ENCODE measurements at places on chromosomes 4 and X.
A peak's percentile ranks its signal among the peaks of the same experiment; 100 is the strongest.

GRCh38 chrX:138917781-138918180 is 206.3 kb upstream of the FGF13 start:
- DNase-seq: no peak

- peak; percentile 65 for DNase-seq
Observed at GRCh38 chr4:44629280-44629866, 22.1 kb downstream of the YIPF7 start.

GRCh38 chrX:45322382-45322781 is 121.7 kb upstream of the DIPK2B start:
- peak; percentile 70 for DNase-seq

DNA sequence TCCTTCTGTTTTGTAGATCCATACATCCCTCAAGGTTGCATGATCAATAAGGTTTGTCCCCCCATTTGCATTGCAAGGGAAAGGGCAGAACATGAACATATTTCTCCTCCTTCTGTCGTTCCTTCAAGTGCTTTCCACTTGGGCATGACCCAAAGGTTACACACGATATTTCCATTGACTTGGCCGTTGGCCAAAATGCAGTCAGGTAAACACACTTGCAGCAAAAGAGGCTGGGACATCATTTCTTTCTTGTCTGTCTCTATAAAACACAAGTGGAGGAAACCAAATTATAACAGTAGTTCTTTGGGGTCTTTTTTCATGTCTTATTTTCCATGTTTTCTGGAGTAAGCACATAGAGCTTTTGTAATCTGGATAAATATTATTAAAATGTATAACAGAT is 156.1 kb downstream of the FRAS1 start:
- DNase-seq: no peak

- DNase-seq: no peak
Observed at GRCh38 chrX:11499076-11500044, 166.4 kb downstream of the ARHGAP6 start.

DNA sequence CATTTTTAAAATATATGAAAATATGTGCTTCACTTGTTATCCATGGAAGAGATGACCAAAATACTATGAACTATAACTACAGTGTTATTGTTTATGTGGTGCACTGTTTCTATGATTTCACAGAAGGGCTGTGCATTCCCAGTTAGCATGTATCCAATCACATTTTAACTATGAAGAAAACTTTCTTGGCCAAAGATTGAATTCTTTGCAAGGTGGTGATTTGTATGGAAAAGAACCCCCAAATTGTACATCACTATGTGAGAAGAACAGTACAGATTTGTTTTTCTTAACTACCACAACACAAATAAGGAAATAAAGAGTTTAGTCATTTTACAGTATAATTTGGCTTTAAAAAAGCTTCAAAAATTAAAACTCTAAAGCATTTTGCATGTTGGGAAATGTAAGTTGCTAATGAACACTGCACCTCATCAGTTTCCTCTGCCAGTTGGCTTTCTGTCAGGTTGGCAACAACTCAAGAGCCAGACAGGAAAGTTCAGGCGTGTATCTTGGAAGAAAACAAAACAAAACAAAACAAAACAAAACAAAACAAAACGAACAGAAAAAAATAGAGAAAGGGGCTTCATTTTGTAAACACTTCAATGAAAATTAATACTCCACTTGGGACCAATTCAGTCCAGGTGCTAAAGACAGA is 237.0 kb downstream of the SCFD2 start:
- DNase-seq: no peak

DNA sequence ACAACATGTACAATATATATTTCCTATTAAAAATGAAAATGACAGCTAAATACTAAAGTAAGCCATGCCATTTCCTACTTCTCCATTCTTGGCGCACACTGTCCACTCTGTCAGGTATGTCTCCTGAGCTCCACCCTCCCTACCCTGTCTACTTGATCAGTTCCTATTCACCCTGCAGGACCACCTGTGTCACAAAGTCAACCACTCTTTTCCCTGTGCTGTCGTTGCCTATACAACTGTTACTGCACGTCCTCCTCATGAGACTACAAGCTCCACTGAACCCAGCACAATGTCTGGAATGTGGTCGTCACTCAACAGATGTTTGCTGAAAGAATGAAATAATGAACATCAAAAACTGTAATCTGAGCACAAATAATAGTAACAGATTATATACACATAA is 54.9 kb downstream of the SLC9A7 start:
- no peak for DNase-seq

- DNase-seq: no peak
Observed at GRCh38 chr4:57374866-57375595, 264.8 kb upstream of the IGFBP7 start.

DNA sequence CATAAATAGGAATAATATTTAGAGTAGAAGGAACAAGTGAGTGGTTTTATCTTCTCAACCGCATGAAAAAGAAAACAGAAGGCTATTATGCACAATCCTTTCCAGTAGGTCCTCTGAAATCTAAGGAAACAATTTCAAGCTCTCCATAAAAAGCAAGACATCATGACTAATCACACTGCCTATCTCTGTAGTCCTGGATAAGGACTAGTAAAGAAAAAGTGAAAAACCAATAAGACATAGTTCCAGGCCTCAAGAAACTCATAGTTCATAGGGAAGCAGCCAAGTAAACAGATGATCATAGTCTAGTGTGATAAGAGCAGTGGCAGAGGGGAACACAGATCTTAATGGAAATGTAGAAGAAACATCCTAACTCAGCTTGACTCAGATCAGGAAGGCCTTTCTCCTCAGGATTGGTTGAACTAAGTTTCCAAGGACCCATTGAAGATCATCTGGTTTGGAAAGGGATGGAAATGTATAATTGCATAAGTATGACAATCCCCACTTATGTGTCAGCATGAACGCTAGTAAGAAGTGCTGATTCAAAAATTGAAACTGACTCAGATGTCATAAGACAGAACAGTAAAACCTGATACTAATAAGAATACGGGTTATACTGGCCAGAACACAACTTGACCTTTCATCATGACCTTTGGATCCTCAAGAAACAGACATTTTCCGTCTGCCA is 155.3 kb downstream of the GRIA3 start:
- no peak for DNase-seq

DNA sequence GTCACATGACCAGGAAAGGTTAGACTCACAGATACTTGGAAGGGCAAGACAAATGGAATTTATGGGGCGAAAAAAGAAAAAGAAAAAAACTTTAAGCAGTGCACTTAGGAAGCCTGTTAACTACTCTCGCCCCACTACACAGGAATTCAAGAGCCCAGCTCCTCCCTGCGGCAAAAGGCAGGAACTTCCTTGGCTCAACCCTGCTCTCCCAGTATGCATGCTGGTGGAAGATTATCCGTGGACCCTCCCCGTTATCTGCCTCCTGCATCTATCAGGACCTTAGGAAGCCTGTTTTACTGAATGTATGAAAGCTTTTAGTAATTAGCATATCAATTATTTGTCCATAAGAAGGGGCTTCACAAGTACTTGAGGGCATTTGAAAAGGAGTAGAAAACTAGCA is 40.1 kb upstream of the RPA4 start:
- DNase-seq: no peak

GRCh38 chr4:7299010-7299907 is 106.9 kb downstream of the SORCS2 start:
- no peak for DNase-seq

GRCh38 chr4:70768301-70768948 is 46.7 kb downstream of the RUFY3 start:
- no peak for DNase-seq

DNA sequence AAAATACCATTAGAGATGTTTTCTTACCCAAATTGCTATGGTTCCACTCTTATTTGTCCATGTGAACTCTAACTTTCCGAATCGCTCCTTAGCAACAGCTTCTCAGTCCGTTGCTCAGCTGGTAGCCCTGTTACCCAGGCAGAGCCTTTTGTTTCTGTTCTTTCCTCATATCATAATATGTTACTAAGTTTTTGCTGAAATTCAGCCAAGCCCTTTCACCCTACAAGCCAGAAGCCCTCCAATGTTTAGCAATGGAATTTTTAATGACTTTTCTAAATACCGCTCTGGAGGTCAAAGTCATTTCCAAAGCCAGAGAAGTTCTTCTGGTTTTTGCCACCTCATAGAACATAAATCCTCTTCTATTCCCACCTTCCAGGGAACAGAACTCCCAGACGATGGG is 1029.5 kb downstream of the C4orf33 start:
- peak; percentile 38 for DNase-seq

GRCh38 chrX:68732906-68733493 is 85.5 kb downstream of the STARD8 start:
- DNase-seq: peak; percentile 29

DNA sequence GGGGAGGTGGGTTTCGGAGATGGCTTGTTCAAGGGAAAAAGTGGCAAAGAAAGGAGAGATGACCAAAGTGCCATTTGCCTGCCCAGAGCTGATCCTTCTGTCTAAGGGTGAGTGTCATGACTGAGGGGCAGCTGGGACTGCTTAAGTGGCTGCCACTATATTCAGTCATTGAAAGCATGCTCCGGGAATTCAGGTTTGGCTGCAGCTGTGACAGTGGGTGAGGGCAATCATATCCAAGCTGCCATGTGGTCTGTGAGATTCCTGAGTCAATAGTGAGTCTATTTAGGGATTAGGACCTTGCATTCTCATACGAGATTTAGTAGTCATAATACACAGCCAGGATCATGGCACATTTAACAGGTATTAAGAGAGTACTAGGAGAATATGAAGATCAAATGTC is 138.8 kb upstream of the BANK1 start:
- DNase-seq: peak; percentile 7

GRCh38 chr4:127997534-127998388 is 32.6 kb downstream of the ABHD18 start:
- DNase-seq: peak; percentile 2

DNA sequence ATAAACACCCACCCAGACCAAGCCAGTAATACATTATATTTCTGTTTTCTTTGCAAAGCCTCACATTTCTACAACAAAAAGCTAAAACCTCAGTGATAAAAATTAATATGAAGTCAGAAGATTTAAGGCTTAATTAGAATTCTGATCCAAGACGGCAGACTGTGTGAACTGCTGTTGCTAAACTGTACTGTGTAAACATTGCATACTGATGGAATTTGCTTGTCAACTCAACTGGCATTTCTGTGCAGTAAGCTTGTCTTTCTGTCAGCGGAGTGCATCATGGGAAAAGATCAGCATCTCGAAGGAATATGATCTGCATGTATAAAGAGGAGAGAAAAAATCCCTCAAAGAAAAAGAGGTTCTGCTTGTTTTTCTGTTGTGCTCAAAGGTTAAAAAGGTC is 69.4 kb upstream of the SPANXB1 start:
- peak; percentile 2 for DNase-seq

GRCh38 chr4:30801876-30802275 is 81.7 kb downstream of the PCDH7 start:
- DNase-seq: no peak

DNA sequence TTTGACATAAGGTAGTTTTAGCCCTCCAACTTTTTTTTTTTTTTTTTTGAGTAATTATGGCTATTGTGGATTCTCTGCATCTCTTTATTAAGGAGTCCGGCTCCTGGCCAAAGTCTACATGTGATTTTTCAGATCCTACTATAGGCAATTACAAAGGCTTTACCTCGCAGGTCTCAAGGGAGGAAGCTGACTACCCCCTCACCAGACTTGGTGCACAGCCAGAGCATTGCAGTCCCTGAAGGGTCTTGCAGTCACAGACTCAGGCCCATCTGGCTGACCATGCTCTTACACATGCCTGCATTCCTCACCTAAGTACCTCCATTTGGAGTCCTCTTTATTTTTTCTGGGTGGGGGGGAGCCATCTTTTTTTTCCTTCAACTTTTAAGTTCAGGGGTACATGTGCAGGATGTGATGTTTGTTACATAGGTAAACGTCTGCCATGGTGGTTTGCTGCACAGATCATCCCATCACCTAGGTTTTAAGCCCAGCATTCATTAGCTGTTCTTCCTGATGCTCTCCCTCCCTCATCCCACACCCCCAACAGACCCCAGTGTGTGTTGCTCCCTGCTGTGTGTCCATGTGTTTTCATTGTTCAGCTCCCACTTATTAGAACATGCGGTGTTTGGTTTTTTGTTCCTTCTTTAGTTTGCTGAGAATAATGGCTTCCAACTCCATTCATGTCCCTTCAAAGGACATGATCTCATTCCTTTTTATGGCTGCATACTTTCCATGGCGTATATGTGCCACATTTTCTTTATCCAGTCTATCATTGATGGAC is 88.4 kb upstream of the STIM2 start:
- no peak for DNase-seq

DNA sequence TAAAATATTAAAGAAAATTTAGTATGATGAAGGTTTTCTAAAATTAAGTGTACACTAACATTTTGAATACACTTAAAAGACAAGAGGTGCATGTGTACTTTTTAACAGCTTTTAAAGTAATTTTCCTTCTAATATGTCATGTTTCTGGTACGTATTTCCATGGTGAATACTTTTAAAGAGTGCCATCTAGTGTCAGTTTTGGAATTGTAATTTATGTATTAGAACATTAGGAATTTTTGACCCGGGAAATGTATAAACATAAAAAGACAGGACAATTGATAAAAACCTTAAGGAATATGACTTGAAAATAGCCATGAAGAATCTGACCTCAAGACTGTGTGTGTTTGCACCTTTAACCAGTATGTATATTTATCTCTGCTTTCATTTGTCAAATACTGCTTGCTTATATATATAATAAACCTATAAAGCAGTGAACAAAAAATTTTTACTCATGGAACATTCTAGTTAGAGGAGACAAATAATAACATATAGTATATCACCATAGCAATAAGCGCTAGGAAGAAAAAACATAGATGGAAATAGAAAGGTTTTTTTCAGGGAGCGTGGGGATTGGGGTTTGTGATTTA is 7.2 kb downstream of the GSTCD start:
- peak; percentile 27 for DNase-seq

DNA sequence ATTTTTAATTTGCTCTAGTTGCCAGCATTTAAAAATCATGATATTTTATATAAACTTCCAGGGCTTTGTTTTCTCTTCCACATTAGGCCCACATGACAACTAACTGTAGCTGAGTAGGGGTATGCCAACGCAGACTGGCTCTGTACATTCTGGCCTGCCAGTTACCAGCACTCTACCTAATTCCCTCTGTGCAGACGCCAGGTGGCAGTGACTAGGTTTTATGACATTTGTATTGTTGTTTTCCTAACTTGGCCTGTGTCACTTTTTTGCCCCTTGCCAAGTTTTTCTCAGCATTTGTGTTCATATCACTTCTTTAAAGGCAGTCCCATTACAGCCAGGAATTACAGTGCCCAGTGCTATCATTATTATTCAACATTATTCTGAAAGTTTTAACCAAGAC is 347.5 kb downstream of the NKX6-1 start:
- no peak for DNase-seq

GRCh38 chr4:34066126-34066525 is 2178.2 kb downstream of the ARAP2 start:
- DNase-seq: peak; percentile 33

GRCh38 chr4:154376486-154376885 is 115.1 kb downstream of the DCHS2 start:
- DNase-seq: no peak

GRCh38 chrX:57596109-57596508 is 4.3 kb downstream of the ZXDB start:
- DNase-seq: no peak

DNA sequence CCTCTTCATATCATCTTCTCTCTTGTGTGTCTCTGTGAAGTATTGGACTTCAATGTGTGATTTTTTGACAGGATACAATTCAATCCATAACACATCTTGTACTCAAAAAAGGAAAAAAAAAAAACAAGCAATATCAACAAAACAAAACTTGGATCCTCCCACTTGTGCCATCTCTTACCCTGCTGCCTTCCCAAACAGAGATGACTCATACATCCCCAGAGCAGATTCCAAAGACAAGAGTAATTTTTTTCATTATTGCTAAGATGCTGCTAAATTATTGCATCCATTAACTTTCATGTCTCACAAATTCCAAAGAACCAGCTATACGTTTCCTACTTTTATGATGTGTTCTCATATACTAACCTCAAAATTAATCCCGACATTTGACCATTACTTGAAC is 479.2 kb downstream of the GBA3 start:
- DNase-seq: no peak
